ENCODE measurements at places on chromosomes 12 and 14.

DNA sequence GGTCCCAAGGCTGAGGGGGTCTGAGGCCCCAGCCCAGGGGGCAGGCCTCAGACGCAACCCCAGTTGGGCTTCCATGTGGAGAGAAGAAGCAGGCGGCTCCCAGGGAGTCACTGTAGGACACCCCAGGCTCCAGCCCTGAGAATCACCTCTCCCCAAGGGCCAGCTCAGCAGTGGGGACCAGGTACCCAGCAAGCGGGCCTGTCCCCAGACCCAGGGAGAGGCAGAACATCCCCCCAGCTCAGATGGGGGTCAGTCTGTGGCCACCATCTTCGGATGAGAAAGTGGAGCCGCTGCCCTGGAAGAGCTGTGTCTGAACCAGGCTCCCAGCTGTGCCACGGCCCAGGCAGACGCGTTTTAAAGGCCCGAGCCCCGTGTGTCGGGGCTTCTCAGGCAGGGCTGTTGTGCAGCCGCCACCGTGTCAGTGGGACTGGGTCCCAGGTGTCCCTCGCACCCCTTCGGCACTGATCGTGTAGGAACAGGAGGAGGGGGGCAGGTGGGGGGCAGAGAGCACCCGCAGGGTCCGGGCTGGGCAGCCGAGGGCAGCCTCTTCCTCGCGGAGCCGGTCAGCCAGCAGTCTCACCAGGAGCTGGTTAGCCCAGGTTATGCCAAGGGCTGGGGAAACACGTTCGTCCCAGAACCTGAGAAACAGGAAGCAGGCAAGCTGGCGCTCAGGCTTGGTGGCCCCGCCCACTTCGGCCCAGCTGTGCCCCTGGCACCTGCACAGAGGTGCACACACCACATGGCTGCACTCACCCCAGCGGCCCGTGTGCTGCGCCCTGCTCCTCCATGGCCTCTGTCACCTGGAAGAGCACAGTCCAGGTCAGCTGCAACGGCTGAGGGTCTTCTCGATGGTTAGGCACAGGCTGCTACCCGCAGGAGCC lies 16.6 kb downstream of the XRCC3 start:
- DNase-seq, result no peak

DNA sequence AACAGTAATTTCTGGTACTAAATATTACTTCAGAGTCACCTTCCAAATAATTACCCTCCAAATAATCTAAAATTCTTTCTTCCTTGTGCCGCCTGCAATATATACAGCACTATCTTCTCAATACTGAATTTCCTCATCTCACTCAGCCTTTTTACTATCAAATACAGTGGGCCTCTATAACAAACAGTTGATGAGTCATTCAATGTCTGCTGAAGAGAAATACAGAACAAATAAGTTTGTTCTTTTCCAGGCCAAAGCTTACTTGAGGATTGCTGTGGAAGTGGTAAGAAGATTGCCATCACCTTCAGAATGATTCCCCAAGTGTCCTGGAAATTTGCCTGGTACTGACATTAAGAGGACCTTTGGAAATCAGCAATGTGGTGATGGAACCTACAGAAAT lies 218.2 kb upstream of the ARHGAP5 start:
- DNase-seq, result no peak

DNA sequence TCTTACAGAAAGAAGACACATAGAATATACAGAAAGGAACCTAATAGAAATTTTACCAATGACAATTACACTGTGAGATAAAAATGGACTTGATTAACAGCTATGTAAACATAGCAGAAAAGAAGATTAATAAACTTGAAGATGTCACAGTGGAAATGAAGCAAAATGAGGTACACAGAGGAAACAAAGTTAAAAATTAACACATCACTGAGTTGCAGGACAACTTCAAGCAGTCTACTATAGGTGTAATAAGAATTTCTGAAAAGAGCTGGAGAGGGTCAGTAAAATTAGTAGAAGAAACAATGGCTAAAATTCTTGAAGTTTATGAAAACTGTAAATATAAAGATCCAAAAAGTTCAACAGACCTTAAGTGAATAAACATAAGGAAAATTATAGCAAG lies 738.7 kb downstream of the C12orf50 start:
- DNase-seq, result no peak

- DNase-seq, result no peak
These were observed 13.1 kb downstream of the PPP1R12A start for GRCh38 chr12:79921786-79922185.

GRCh38 chr12:4275870-4276301 lies 2.3 kb downstream of the CCND2 start:
- DNase-seq, result no peak

DNA sequence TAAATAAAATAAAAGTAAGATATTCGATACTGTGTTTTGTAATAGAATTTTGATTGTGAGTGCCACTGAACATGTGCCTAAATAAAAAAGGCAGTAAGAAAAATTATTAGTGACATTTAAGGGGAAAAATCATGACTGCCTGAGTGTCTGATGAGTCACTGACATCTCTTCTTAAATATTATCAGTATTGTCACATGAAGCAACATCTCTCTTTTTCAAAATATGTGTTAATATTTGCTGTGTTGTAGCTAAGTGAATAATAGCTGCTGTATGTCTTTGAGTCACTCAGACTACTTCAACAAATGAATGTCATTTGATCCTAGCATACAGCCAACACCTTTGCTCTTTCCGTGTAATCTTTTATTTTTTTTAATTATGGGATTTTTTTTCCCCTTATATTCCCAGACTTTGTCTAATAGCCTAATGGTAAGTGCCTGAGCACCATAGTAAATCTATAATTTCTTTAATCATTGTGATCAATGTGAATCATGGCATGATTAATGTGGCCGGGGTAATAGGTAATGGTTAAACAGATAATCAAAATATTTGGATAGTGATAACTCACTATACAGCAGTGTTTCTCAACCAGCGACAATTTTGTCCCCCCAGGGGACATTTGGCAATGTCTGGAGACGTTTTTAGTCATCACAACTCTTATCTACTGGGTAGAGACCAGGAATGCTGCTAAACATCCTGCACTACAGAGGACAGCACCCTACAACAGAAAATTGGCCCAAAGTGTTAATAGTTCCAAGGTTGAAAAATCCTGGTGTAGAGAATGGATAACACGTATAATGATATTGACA lies 11.7 kb upstream of the OTX2 start:
- no peak for DNase-seq

DNA sequence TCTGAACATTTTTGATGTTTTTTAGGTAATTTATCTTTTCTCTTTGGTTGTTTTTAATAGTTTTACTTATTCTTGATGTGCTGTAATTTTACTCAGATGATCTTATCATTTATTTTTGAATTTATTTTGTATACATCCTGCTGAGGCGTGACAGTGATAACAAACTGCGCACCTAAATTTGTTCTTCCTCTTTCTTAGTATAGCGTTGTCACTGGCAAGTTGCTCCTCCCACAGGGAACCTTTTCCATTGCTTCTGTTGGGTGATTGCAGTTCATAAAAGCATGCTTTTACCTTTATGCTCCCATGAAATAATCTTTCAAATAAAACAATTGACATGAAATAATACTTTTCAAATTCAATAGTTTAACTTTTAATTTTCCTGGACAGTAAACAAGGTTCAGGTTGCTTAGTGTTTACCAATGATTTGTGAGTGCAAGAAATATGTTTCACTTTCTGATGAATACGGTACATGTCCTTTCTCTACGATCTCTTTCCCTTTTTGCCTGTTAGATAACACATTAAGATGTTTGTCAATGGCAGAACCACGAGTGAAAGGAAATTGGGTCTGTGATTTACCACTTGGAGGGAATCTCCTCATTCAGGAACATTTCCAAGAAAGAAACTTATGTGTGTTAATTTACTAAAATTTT lies 223.3 kb downstream of the CCDC91 start:
- DNase-seq, result no peak

- no peak for DNase-seq
These were observed 1.5 kb downstream of the L3HYPDH start for GRCh38 chr14:59482541-59483331.

GRCh38 chr12:51926718-51927117 lies 19.4 kb downstream of the ACVRL1 start:
- peak; percentile 57 for DNase-seq

DNA sequence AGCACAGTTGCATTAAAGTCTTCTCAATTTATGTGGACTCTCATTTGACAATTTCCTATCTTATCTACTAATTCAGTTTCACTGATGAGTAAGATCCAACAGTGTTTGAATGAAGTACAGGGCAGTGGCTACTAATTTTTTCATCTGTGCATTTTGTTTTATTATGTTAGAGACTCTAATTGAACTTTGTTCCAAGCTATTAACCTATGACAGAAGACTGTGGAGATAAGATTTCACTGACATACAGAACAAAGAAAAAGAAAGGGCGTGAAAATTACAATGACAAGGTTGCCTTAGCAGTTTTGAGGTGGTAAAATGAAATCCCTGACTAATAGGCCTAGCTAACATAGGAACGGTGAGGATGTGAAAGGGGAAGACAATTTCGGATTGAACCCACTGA lies 153.2 kb upstream of the SOX5 start:
- no peak for DNase-seq
